AG04450 (cell line): ENCODE measurements at places on chromosomes 16 and 17. TPM values are rescaled to one million over a fixed set of nuclear protein-coding genes. Genes with fewer than 3 reads are reported as not detected.
A peak's percentile ranks its signal among the peaks of the same experiment; 100 is the strongest.

Gene HEXIM1
- polyA plus RNA-seq, result 12.4 and 13.2 TPM in 2 replicates

Gene KRT39
- 0.11 TPM in 1 of 2 replicates, not detected in the other for polyA plus RNA-seq

Gene WNT9B
- polyA plus RNA-seq, result not detected in 2 replicates

Gene UNK
- polyA plus RNA-seq, result 11.1 and 11.4 TPM in 2 replicates

Gene VMO1
- 0.17 TPM in 1 of 2 replicates, not detected in the other for polyA plus RNA-seq

Gene RANBP10
- 11.3 and 11.7 TPM in 2 replicates for polyA plus RNA-seq

Gene KRT36
- polyA plus RNA-seq, result not detected in 2 replicates

- no peak for DNase-seq
These were observed 20.6 kb upstream of the B4GALNT2 start for GRCh38 chr17:49111934-49112333.

DNA sequence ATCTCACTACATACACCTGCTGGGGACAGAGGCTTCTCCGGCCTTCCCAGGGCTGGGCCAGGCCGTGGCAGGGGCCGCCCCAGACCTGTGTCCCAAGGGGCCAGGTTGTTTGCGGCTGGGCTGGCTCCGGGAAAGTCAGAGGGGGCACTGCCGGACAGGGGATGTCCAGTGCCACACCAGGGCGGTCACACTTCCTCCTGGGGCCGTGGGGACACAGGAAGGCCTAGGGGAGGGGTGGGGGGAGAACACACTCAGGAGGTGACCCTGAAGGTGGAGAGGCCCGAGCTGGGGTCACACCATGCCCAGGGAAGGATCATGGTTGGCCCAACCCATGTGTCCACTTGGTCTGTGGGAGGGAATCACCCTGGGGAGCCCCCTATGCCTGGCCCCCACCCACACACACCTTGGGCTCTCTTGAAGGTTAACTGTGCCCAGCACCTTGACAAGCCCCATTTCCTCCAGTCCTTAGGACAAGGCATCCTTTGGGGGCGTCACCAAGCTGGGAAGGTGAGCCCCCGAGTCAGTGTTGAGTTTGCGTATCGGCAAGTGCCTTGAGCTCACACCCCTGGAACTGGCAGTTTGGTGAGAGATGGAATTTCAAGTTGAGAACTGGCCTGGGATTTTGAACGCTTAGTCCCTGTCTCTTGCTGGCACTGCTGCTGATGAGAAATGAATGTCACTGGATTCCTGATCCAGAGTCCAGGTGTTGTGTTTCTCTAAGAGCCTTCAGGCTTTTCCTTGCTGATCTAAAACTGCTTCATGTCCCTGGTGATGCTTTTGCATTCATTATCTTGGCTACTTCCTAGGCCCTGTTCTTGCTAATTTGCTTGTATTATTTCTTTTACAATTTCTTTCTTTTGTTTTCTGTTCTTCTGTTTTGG, 7.7 kb upstream of the ACTG1 start:
- no peak for DNase-seq

DNA sequence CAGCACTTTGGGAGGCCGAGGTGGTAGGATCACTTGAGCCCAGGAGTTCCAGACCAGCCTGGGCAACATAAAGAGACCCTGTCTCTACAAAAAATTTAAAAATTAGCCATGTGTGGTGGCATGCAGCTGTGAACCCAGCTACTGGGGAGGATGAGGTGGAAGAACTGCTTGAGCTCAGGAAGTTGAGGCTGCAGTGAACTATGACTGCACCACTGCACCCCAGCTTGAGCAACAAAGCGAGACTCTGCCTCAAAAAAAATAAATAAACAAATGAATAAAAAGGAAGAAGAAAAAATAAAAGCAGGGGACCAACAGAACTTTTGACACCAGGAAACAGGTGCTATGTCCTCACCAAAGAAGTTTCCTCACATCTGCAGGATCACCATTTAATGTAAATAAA, 14.2 kb downstream of the TERF2 start:
- no peak for DNase-seq

- no peak for DNase-seq
These were observed 276.8 kb downstream of the NTN1 start for GRCh38 chr17:9298135-9298534.

DNA sequence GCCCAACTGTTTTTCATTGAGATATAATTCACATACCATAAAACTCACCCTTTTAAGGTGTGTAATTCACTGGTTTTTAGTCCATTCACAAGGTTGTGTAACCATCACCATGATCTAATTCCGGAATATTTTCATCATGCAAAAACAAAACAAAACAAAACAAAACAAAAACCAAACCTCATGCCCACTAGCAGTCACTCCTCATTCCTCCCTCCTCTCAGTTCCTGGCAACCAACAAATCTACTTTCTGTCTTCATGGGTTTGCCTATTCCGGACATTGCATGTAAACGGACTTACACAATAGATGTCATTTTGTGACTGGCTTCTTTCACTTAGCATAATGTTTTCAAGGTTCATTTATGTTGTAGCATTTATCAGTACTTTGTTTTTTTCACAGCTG, 4.5 kb upstream of the NOD2 start:
- no peak for DNase-seq

DNA sequence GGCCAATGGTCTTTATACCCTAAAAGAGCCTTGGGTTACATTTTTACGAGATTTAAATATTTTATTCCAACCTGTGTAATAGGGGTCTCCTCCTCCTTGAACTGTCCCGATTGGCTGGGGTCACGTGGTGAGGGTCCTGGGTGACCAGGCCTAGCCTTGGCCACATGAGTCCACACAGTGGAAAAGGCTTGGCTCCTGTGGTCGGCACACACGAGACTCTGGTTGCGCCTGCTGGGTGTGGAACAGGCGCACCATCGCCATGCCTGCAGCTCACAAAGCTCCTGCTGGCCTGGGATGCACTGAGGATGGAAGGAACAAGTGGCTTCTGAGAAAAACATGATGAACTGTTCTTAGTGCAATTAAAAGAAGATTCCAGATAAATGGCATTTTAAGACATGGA, 103.9 kb upstream of the ZNF750 start:
- no peak for DNase-seq

DNA sequence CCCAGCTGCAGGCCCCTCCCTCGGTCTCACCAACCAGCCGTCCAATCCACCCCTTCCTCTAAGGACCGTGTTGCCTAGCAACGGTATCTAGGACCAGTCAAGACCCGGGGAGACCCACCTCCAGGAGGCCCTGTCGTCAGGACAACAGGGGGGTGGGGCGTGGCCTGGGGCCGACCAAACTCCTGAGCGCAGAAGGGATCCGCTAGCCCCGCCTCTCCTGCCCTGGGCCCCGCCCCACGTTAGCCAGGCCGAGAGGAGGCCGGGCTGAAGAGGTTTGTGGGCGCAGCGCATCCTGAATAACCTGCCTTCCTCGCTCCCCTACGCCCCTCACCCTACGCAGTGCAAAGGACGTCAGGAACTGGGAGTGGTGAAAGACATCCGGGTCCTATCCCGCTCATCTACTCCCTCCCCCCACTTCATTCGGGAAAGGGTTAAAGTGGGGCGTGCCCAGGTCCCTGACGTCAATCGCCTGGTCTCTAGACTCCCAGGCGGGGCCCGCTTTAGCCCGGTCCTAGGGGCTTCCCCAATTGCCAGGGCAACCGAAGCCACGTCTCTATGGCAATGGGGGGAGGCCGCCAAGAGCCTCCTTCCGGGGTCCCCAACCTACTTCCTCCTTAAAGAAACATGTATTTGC, 14.7 kb downstream of the DLG4 start:
- peak; percentile 59 for DNase-seq

DNA sequence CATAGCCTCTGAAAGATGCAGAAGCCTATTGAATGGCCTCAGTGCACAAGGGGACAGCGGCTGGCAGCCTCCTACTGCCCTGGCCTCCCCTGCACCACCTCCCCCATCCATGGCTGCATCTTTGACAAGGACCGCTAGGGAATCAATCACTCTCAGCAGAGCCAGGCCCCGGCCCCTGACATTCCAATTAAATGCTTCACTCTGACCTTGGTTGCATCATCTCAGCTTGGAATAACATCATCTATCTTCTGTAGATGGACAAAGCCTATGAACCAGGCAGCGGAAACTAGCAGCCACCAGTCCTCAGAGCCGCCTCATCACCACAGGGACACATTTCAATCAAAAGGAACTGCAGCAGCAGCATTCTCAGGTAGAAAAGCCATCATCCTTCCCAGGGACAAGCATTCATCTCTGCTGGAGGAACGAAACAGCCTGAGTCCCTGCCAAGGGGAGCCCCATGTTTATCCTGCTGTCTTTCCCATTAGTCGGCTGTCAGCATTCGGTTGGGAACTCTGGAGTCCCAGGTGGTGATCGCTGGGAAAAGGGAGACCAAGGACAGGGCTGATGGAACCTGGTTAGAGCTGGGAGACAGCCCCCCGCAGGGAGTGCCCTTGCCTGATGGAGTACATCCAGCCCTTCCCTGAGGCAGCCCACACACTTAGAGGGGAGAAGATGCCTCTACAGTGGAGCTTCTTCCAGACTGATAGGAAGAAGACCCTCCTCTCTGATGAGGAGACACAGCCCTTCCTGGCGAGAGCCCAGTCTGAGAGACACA, 11.5 kb upstream of the TMEM132E start:
- DNase-seq, result no peak

DNA sequence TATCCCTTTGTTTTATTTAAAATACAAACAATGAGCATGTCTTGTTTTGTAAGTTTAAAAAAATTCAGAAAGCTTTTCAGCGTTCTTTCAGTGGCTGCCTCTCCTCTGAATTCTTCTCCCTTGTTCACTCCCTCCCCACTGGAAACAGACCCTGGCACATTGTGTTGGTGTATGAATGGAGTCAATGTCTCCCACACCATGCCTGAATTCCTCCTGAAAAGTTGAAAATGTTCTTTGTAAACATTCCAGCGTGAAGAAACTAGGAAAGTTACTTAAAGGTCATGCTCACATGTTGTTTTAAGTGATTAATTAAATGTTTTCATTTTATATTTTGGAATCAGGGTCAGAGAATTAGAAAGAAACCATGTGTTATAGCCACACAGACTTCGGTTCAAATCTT, 136.9 kb upstream of the DYNLRB2 start:
- DNase-seq, result no peak

- DNase-seq, result no peak
These were observed 524 bp downstream of the IQCK start for GRCh38 chr16:19718624-19718965.

GRCh38 chr16:81036751-81037350, 1.2 kb downstream of the ATMIN start:
- DNase-seq, result no peak
